AML-193 (cell line): ENCODE measurements at places on chromosomes 7 and 10.
A peak's percentile ranks its signal among the peaks of the same experiment; 100 is the strongest.

DNA sequence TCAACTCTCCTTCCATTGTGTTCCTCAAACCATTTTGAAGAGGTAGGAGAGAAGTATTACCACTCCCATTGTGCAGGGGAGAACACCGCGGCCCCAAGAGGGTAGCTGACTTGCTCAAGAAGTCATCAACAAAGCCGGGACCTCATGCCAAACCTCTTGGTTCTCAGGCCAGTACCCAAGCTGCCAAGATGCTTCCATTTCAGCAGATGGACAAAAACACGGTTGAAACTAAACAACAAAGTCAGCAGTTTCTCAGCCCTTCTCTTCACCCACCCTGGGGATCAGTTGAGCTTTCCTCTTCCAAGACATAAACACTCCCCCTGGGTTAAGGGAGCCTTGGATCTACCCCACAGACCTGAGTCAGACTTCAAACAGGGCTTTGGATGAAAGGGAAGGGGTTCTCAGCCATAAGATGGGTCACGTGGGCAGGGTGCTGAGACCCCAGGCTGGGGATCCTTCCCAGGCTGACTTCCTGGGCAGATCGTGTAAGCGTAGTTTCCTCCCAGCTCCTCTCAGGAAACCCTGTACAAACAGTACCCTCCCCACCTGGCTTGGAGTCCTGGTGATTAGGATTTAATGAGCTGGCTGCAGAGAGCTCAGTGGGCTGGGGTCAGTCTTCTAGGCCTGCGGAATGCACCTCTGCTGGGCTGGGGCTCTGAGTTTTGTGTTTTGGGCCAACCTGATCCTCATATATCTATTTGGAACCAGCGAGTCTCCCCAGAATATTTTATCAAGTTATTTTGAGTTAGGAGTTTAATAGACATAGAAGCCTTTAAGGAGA, 27.3 kb downstream of the EMX2 start:
- DNase-seq: no peak

- DNase-seq: no peak
Measured at GRCh38 chr10:34444223-34445183, 370.6 kb downstream of the PARD3 start.

DNA sequence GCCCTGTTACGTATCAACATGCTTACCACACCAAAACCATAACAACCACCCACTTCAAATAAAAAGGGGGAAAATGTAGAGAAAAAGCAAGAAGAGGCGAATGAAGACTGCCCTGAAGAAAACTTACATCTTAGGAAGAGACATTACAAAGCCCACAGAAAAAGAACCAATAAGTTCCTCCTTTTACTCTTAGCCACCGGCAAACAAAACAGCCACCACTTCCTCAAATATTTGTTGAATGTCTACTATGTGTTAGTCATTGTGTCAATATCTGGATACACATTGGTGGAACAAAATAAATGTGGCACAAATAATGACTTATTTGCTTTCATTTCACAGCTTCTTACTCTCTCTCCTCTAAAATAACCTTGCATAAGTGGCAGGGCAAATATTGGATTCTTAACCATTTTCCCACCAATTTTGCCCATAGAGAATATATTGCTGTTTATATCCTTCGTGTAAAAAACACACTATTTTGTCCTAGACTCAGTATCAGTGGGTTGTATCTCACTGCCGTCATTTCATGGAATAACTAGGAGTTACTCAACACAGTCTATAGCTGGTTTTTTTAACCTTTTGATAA, 106.8 kb downstream of the ANK3 start:
- DNase-seq: peak; percentile 64

DNA sequence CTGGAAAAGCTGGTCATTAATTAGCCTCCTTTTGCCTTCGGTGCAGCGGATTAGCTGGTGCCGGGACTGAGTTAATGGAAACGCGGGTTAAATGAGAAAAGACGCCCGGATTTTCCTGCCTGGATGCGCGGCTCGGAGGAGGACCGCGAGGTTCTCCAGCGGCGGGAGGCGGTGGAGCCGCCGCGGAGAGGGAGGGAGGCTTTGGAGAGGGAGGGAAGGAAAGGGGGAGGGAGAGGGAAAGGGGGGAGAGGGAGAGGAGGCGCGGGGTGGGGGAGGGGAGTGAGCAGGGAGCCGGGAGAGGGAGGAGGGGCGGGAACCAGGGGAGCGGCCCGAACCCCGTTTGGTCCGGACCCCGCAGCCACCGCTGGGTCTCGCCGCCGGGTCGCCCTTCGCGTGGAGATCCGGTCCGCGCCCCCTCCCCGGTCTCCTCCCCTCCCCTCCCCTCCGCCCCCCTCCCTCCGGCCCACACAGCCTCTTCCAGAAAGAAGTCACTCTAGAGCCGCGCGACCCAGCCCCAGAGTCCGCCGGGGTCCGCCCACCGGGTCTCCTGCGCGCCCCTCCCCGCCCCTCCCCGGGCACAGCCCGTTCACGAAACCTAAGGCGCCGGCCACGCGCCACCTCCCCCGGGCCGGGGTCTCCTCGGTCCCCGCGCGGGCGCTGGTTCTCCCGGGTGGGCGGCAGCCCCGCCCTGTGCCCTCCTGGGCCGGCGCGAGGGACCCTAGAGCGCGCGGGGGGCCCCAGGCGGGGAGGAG, 347.5 kb downstream of the DNAJB6 start:
- DNase-seq: no peak

DNA sequence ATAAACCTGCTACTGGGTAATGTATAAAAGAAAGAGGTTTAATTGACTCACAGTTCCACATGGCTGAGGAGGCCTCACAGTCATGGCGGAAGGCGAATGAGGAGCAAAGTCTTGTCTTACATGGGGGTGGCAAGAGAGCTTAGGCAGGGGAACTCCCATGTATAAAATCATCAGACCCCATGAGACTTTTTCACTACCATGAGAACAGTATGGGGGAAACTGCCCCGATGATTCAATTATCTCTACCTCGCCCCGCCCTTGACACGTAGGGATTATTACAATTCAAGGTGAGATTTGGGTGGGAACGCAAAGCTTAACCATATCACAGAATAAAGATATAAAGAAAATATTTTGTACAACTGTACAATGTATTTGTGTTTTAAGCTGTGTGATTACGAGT, 39.4 kb upstream of the PLCE1 start:
- DNase-seq: no peak

DNA sequence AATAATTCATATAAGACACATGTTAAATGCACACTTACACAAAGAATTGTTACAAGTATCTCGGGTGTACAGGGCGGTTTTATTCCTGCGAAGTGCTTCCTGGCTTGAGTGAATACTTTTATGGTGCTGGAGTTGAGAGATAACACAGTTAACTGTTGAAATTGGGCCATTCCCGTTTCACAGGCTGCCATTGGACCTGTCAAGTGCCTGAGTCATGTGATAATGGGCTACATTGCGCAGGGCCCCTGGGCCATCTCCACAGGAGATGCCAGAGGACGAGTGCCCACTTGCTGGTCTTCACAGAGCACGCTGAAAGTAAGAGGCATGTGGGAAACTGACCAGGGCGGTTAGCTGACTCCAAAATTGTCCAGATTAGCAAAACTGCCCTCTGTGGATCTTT, 4.8 kb downstream of the FBH1 start:
- no peak for DNase-seq

DNA sequence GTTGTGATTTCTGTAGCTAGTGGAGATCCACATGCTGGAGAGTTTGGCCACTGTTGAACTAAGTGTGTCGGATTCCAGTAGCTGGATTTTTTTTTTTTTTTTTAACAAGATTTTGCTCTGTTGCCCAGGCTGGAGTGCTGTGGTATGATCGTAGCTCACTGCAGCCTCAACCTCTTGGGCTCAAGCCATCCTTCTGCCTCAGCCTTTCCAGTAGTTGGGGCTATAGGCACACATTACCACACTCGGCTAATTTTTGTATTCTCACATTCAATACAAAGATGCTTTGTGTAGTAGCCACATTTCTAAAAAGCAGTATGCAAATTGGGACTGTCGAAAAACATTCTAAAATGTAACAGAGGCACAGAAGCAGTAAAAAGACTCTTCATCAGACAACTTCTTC, 63.5 kb downstream of the RABGEF1 start:
- no peak for DNase-seq

GRCh38 chr7:43076189-43076605, 36.2 kb upstream of the HECW1 start:
- no peak for DNase-seq

DNA sequence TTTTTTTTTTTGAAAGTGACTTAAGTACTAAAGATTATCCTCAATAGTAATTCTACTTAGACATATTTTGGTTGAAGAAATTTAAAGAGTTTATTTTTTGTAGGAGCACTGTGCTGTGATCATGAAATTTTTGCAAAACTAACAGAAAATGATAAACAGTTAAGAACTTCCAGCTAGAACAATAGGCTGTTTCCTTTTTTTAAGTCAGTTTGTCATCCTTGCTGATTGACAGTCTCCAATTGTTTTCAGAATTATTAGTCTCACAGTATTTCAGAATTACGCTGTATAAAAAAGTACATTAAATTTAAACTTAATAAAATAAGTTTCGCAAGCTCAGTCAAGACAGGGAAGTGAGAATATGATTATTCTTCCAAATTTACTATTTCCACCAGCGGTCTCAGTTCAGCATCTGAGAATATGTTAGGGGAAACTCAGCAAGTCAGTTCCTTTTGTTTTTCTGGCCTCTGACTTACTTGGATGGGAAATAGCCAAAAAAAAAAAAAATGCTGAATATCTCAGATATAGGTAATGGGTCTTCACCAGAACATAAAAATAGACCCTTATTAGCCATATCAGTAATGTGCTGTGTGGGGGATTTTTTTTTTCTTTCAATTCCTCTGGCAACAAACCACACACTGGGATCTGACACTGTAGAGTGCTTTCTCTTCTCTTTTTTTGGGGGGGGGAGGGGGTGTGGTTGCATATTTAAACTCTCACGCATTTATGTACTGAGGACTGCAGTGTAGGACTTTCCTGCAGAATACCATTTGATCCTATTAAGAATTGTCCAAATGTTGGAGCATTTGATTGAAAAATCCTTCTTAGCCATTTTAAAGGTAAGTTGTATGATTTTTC, at the start of gene CD36:
Gene CD36 (plus strand): TSS at position 732 of the 855 bp plus-strand sequence. CDS start 8,099 bp downstream, outside the sequence.
- no peak for DNase-seq

- DNase-seq: peak; percentile 2
Measured at GRCh38 chr7:37488163-37488764, 39.6 kb upstream of the ELMO1 start.
